ENCODE measurements at places on chromosomes 4 and X.

- DNase-seq = no peak
Observed at GRCh38 chrX:103441878-103442535, 65.7 kb downstream of the BEX3 start.

- DNase-seq = no peak
Observed at GRCh38 chr4:181909368-181909767, 333.8 kb upstream of the TENM3 start.

- no peak for DNase-seq
Observed at GRCh38 chr4:86569103-86569870, 24.8 kb upstream of the PTPN13 start.

DNA sequence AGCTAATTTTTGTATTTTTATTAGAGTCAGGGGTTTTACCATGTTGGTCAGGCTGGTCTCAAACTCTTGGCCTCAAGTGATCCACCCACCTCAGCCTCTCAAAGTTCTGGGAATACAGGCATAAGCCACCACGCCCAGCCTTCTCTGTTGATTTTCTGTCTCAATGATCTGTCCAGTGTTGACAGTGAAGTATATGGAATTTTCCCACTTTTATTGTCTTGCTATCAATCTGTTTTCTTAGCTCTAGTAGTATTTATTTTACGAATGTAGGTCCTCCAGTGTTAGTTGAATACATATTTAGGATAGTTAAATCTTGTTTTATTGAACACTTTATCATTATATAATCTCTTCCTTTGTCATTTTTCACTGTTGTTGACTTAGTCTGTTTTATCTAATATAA, 1603.9 kb downstream of the ADGRL3 start:
- DNase-seq = no peak

- no peak for DNase-seq
Observed at GRCh38 chr4:40180356-40180755, 16.5 kb upstream of the RHOH start.

GRCh38 chrX:53421125-53421524, 1.3 kb downstream of the SMC1A start:
- no peak for DNase-seq

DNA sequence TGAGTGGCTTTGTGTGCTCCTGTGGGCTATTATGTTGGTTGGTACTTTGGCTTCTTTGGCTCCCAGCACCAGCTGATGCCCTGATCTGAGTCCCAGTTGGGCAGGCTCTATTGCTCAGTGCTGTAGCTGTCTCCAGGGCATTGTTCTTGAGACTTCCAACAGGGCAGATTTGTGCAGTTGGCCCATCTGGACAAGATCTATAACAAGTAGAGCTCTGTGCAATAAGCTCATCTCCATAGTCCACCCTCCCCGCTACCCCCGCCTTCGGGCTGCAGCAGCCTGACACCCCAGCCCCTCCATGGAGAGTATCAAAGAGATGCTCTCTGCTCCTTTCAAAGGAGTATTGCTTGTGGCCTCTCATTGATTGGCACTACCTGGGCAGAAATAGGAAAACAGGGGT, 5.8 kb upstream of the TMEM31 start:
- DNase-seq = no peak

DNA sequence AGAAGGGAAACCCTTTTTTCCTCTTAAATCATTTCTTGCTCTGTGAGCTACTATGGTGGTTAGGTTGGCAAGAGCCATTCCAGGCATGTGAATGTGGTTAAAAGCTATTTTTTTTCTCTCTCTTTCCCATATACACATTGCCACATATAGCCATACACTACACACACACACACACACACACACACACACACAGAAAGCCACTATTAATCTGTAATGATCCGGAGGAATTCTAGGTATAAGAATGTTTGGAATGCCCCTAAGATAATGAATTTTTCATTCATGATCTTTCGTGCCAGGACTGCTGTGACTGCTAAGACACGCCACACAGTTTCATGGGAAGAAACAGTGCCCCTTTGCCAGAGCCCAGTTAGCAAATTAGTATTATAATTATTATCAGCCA, 21.8 kb upstream of the TLL1 start:
- DNase-seq = no peak

GRCh38 chrX:134803060-134803459, 144.8 kb upstream of the PLAC1 start:
- no peak for DNase-seq

DNA sequence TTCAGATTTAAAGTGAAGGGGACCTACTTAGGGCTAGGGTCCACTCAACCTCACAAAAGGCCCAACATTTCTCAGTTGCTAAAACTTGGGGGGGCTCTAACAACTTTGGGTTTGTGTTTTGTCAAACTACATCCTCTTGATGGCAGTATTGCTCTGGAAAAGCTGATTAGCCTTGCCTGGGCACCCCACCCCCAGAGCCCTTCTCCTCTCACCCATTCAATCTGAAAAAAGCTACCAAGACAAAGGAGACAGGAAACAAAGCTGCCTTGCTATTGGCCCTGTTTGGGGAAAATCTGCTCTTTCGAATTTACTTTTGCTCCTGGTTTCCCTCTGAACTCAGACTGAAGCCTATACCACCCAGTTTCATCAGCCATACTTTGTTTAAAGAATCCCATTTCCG, 195.2 kb upstream of the STK26 start:
- no peak for DNase-seq

- no peak for DNase-seq
Observed at GRCh38 chrX:122586831-122587230, 597.2 kb upstream of the GRIA3 start.

DNA sequence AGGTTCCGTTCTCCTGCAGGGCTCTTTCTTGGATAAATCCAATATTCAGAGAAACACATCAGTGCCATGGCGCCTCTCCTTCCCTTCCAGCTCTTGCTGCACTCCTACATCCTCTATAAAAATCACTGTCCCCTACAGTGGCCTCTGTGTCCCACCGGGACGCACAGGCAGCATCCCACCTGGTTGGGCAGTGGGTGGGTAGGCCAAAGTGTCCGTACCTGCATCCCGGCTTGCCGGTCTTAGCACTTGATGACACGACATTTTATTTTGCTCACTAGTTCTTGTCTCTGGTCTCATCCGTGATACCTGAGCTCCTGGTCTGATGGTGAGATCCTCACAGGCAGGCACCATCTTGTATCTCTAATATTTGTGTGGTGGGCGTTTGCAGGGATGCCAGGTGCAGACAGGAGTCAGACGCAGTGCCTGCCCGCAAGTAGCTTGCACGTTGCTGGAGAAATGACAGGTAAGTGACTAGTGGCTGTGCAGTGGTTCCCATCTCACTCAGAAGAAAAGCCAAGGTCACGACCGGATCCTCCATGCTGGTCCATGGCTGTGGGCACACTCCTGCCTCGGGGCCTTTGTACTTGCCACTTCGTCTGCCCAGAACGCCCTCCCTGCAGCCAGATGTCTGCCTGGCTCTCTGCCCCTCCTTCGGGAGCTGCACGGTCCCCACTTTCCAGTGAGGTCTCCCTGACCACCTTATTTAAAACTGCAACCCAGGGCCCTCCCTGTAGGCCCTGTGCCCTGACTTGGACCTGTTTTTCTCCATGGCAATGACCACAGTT, 109.7 kb downstream of the SORCS2 start:
- DNase-seq = no peak

DNA sequence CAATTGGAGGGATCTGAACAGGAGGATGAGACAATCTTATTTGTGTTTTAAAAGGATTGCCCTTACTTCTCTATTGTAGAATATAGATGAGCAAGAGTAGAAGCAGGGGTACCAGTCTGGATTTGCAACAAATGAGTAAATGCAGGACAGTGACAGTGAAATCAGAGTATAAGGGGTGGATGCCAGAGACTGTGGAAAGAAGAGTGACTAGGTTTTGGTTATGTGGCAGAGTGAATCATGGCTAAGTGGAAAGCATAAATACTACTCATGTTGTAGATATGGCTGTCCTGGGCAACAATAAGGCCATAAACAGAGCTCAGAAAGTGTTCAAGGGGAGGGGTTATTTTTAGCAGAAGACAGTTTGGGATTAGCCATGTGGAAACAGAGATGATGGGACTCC, 6.0 kb upstream of the VSIG4 start:
- no peak for DNase-seq

DNA sequence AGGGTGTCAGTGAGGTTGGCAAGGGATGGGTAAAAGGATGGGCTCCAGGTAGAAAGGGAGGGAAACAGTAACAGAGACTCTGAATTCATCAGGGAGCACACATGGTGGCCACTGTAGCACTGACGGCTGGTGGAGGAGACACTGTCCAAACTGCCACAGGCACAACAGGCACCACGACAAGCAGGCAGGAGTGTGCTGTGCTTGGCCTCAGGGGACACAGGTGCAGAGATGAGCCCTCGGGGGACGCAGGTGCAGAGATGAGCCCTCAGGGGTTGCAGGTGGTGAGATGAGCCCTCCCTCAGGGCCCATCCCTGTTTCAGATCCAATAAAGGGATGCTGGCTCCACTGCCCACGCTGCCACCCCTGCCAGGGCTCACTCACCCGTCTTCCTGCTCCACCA, 7.6 kb downstream of the PDE6B start:
- no peak for DNase-seq

DNA sequence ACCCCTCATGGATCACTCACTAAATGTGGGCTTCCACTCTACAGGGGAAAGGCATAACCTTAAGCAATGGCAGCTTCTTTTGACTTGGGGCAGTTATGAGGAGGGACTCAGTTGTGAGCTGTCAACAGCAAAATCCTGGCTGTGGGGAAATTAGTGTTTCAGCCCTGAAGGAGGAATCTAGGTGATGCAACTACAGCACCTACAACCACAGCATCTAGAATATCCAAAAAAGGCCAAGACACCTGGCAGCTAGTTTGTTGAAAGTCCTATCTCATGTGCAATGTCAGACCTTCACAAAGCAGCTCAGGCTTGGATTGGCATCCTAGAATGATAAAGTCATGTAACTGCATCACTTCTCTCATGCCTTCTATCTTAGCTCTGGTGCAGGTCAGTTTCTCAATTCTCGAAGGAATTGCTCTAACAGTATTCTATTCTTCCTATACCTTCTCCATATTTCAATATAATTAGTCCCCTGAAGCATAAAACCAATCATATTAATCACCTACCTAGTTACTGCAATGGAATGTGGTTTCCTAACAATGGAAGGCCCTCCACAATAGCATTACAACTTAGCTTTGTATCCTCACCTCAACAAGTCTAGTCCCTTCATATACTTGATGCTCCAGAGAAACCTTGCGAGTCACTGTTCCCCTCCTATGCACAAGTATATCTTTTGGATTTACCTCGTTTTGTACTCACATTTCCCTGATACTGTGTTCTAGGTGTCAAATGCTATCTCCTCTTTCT, 5.5 kb upstream of the ANTXR2 start:
- no peak for DNase-seq

GRCh38 chr4:19178835-19179234, 1072.9 kb upstream of the SLIT2 start:
- DNase-seq = no peak

DNA sequence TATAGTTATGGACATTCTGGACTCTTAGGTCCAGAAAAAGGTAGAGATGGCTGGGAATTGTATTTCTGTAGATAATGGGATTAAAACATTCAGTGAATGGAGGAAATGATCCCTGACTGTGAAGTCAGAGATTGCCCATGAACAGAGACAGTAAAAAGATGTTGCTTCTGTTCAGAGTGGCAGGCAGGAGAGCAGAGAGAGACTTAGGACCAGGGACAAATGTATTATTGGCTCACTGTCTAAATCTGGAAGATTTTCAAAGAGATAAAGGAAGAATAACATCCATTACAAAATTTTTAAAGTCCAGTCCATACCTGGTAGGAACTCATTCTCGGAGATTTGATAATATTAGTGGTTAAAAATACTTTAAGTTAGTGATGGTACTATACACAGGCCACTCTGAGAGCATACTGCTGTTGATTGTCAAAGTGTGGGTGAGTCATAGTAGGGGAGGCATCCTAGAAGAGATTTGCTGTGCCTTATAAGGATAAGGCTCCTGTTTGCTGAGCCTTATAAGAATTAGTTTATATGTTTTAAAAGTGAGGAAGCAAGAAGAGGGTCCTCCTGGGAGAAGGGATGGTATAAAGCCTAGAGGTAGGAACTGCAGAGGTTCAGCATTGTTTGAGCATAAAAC, 53.0 kb downstream of the JADE3 start:
- no peak for DNase-seq

DNA sequence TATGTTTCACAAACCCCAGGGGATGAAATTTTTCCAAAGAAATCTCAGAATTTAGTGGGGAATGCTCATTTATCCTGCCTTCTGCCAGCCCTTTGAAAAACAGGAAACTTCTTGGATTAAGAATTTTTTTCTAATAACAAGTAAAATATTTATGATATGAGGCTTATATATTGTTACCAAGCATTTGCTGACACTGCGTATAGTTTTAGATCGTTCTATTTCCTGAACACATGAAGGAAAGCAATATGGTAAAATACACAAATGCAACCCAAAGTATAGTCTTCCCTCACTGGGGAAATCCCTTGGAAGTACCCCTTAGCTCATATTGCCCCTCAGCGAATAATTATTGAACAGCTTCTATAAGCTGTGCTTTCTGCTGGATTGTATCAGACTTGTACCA, 54.4 kb upstream of the MND1 start:
- DNase-seq = no peak

- DNase-seq = no peak
Observed at GRCh38 chrX:63428348-63428747, 77.2 kb upstream of the SPIN4 start.

DNA sequence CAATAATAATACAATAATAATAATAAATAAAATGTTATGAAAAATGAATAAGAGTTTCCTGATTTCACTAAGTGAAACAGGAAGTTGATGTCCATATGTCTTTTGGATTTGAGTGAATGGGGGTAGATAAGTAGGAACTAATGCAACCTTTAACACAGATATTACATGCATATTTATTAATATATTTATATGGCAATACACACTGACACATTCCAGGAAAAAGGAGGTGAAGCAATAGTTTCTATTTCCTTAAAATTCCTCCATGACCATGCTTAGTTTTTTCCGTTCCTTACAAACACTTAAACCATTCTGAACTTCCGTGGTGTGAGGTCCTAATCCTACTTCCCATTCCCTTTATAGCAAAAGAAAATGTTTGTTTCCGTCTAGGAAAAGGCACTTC, 48.3 kb downstream of the ATXN3L start:
- no peak for DNase-seq

GRCh38 chr4:105350859-105351490, 122.9 kb downstream of the PPA2 start:
- DNase-seq = no peak

DNA sequence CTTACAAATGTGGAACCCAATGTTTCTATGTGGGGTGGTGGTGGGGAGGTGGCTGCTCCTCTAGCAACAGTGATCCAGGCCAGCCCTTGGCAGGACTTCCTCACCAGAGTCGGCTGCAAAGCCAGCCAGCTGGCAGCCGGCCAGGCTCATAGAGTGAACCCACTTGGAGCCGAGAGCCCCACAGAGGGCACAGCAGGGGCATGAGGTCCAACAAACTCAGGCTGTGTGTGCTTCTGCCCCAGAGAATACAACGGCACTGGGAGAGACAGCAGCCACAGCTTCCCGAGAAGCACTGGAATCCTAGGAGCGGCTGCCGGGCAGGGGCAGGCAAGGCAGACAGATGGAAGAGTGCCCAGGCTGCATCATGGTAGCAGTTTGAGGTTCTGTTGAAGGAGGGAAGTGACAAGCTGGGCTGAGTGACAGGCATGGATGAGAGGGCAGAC, 23.5 kb upstream of the SOWAHD start:
- no peak for DNase-seq

- no peak for DNase-seq
Observed at GRCh38 chrX:10189317-10190268, 32.8 kb downstream of the CLCN4 start.
